ENCODE measurements at places on chromosomes 2 and 18. TPM values are rescaled to one million over a fixed set of nuclear protein-coding genes. Genes with fewer than 3 reads are reported as not detected.

GRCh38 chr2:200625282-200625681, 39.5 kb downstream of the AOX1 start:
- no peak for DNase-seq

DNA sequence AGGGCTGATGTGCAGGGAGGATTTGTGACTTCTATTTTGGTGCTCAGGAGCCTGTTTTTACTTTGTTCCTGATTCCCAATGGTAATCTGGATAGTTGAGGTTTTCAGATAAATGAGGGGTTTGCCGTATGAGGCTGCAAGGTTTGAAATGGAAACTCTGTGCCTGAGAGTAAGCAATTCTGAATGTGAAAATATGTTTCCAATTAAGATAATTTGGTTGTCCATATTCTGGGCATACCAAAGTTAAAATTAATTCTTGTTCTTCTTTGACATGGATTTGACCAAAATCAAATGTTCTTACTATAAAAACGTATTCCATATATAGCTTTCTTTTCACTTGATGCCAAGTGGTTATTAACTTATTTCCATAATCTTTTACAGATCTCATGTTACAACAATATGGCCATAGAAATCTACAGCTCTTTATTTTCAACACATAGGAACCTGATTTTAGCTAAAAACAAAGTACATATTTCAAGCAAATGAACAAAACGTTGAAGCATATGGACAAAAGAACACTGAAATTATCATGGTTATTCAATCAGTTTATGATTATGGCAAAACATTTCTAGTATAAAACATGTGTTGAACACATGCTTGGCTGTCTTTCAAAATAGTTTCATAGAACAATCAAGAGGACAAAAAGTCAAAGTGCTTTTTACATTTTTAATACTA, 63.4 kb upstream of the ARHGAP28 start:
- DNase-seq: no peak

DNA sequence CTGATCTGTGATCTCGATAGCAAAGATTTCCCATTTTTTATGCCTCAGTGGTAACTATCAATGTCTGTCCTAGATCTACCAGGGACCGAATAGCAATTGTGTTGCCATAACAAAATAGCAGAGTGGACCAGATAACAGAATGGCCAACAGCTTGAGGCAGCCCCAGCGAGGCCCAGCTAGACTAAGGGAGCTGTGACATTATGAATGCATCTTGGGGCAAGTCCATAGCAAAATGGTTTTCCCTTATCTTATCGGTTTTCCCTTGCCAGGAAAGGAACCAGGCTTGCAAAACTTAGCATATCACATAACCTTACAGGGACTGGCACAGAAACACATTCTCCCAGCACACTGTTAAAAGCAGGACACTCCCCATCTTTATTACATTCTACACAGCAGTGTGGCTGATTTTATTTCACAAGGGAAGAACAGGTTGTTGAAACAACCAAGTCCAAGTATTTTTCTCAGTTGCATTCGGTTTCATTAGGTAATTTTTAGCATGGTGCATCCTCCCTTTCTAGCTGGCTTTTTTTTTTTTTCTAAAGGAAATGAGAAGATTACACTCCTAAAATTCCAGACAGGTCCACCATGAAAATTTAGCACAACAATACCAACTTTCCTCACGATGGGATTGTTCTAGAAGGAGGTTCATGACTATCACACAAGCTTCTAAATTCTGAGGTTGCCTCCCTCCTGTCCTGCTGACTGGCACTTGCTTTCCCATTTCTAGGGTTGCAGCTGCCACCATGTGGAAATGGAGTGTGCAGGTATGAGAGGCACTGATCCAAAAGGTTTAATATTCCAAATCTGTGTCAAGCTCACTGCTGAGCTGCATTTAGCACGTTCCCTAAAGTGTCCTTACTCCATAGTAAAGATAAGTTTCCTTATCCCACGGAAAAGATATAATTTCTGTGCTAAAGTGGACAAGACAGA, 97.0 kb upstream of the SLC35G4 start:
- DNase-seq: no peak

- no peak for DNase-seq
Observed at GRCh38 chr2:234826681-234827080, 125.1 kb upstream of the SH3BP4 start.

DNA sequence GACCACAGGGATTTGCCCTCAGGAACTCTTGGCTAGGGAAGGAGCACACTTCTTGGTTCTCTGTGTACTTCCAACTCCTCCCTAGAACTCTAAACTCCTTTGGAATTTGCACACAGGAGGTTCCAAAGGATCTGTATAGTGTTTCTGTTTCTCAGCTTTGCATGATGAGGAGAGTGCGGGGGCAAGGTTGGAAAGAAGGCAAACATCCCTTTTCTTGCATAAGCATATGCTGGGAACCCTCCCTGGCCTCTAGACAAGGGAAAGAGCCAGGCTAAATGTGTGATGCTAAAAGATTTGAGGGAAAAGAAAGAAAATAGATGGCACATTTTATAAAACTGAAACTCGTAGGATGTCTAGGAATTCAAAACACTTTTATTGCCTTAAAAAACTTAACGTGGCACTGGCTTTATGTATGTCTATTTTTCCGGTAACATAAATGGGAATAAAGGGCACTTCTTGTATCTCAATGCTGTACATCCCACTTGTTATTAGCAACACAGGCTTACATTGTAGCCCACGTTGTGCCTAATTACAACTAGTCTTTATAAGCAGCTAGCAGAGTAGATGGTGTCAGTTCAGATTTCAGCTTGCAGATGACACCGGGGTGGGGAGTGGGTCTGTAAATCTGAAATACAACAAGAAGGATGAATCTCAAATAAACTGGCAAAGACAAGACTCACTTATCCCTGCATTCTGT, 165.8 kb downstream of the GPD2 start:
- no peak for DNase-seq

DNA sequence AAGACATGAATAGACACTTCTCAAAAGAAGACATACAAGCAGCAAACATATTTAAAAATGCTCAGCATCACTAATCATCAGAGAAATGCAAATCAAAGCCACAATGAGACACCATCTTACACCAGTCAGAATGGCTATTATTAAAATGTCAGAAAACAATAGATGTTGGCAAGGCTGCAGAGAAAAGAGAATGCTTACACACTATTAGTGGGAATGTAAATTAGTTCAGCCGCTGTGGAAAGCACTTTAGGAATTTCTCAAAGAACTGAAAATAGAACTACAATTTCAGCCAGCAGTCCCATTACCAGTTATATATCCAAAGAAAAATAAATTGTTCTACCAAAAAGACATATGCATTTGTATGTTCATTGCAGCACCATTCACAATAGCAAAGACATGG, 61.7 kb downstream of the STRADB start:
- DNase-seq: no peak

DNA sequence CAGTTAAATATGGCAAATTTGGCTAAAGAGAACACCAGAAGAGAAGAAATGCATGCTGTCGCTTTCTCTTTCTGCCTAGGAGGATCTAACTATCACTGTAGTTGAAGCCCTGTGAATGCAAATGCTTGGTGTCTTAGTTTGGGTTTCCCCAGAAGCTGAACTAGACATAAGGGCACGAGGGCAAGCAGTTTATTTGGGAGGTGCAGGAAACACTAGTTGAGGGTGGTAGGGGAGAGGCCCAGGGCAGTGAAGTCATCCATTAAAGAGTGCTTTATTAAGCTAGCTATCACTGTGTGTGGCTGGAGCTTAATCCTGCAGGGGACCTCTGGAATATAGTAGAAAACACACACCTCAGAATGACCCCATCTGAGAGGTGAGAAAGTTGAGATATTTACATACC, 639.8 kb upstream of the ZEB2 start:
- no peak for DNase-seq

- no peak for DNase-seq
Observed at GRCh38 chr2:133503323-133503722, 64.9 kb downstream of the NCKAP5 start.

SCN2A gene
- total RNA-seq: not detected

ATAD2B gene
- 35.4 TPM for total RNA-seq

GRP gene
- not detected for total RNA-seq

CCDC85A gene
- not detected for total RNA-seq
